ENCODE measurements at places on chromosomes 3 and 15. TPM values are rescaled to one million over a fixed set of nuclear protein-coding genes. Genes with fewer than 3 reads are reported as not detected.

Gene COLQ
- 0.16 TPM for total RNA-seq

Gene CLDN11
- 77.7 TPM for total RNA-seq

Gene VGLL3
- 15.6 TPM for total RNA-seq

Gene NUTM1
- total RNA-seq: not detected

Gene REC114
- total RNA-seq: not detected

Gene SEMA7A
- 33.8 TPM for total RNA-seq

Gene ARID3B
- total RNA-seq: 3.7 TPM

Gene GOLGA6A
- not detected for total RNA-seq

Gene CPNE9
- not detected for total RNA-seq

Gene BCL2A1
- total RNA-seq: not detected

Gene CSPG5
- 0.76 TPM for total RNA-seq

Gene HIGD2B
- not detected for total RNA-seq

Gene ZBTB47
- 19.5 TPM for total RNA-seq

Gene KLHL40
- not detected for total RNA-seq

Gene STRIT1
- total RNA-seq: not detected

Gene MUC13
- total RNA-seq: not detected

Gene SERINC4
- not detected for total RNA-seq

Gene GRK7
- total RNA-seq: not detected

Gene MYO5C
- 5.5 TPM for total RNA-seq

Gene ACKR2
- total RNA-seq: 0.89 TPM

Gene HPS3
- total RNA-seq: 19.4 TPM

Gene SEMA3B
- total RNA-seq: 49.4 TPM

Gene TIGIT
- total RNA-seq: not detected

Gene CPLX3
- total RNA-seq: not detected

Gene TRIM42
- not detected for total RNA-seq

Gene NR2E3
- 0.13 TPM for total RNA-seq

Gene KCNMB3
- 1.5 TPM for total RNA-seq

Gene CD200
- total RNA-seq: 7.0 TPM

Gene GOLGA6D
- total RNA-seq: not detected

Gene NEK10
- under 0.01 TPM for total RNA-seq

Gene SLC6A20
- total RNA-seq: 2.4 TPM

Gene GHSR
- not detected for total RNA-seq

Gene KBTBD13
- total RNA-seq: not detected

Gene HESX1
- 2.6 TPM for total RNA-seq

Gene SLC28A2
- not detected for total RNA-seq

Gene GOLGA8R
- 0.89 TPM for total RNA-seq

Data from mesangial cell (primary cell).